Activated naive CD8-positive, alpha-beta T cell treated with anti-CD3 and anti-CD28 coated beads, Interleukin-2, amount 10 ng/mL, durations not matched to agents 7 days and 5 days (primary cell): ENCODE measurements at places on chromosomes 12 and 14. TPM values are rescaled to one million over a fixed set of nuclear protein-coding genes. Genes with fewer than 3 reads are reported as not detected.

DNA sequence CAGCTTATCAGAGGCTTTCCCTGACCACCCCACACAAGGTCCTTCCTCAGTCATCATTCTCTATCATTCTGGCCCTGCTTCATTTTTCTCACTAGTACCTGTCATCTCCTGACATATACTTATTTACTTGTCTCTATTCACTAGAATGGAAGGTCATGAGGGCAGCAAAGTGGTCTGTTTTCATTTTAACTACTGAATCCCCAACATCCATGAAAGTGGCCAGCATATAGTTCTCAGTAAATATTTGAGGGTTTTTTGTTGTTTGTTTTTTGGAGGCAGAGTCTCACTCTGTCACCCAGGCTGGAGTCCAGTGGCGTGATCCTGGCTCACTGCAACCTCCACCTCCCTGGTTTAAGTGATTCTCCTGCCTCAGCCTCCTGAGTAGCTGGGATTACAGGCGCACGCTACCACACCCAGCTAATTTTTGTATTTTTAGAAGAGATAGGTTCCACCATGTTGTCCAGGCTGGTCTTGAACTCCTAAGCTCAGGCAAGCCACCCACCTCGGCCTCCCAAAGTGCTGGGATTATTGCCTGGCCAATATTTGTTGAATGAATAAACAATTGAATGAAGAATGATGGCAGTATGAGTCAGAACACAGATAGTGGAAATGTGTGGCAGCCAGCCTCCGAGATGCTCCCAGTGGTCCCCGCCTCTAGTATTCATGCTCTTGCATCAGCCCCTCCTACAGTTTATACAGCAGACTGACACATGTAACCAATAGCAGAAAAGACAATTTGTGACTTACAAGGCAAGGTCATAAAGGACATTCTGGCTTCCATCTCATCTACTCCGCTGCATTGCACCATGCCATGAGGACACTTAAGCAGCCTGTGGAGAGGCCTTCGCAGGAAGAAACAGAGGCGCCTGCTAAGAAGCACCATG, 7.0 kb upstream of the ANO6 start:
- H3K27me3 ChIP-seq: no peaks in the 10 kb centered on the region
- no peaks in the 10 kb centered on the region for H3K4me1 ChIP-seq
- no peak overlapping the region for H3K27ac ChIP-seq
- no peak overlapping the region for H3K4me3 ChIP-seq
- peaks cover 2% of the 10 kb centered on the region for H3K36me3 ChIP-seq

GRCh38 chr14:69581316-69581935, 6.8 kb upstream of the CCDC177 start:
- no peak overlapping the region for H3K27ac ChIP-seq
- no peak for DNase-seq
- no peak overlapping the region for H3K4me3 ChIP-seq
- H3K27me3 ChIP-seq: peaks cover 20% of the 10 kb centered on the region

GRCh38 chr12:39145175-39145999, 240.0 kb upstream of the CPNE8 start:
- H3K27ac ChIP-seq: no peak overlapping the region
- peaks cover 22% of the 10 kb centered on the region for H3K27me3 ChIP-seq
- no peaks in the 10 kb centered on the region for H3K36me3 ChIP-seq
- peak; percentile 65 for DNase-seq
- peak overlapping the region; percentile 32 for H3K4me3 ChIP-seq
- peaks cover 2% of the 10 kb centered on the region for H3K4me1 ChIP-seq

GRCh38 chr14:101780887-101781239, 19.4 kb downstream of the PPP2R5C start:
- H3K4me1 ChIP-seq: peaks cover 5% of the 10 kb centered on the region
- H3K27ac ChIP-seq: no peak overlapping the region
- peak overlapping the region; percentile 77 for H3K4me3 ChIP-seq
- no peak for DNase-seq

- H3K36me3 ChIP-seq: no peaks in the 10 kb centered on the region
- H3K27me3 ChIP-seq: no peaks in the 10 kb centered on the region
- peaks cover 14% of the 10 kb centered on the region for H3K4me1 ChIP-seq
- DNase-seq: no peak
These were observed 14.3 kb upstream of the RIC8B start for GRCh38 chr12:106760184-106760531.

The TSHR gene
- total RNA-seq: 0.39 TPM
